ENCODE measurements at places on chromosomes 5 and 9.
A peak's percentile ranks its signal among the peaks of the same experiment; 100 is the strongest.

- peak; percentile 61 for DNase-seq
Observed at GRCh38 chr5:124056991-124057723, 545.2 kb downstream of the CSNK1G3 start.

GRCh38 chr9:87127978-87128614, 180.8 kb upstream of the GAS1 start:
- no peak for DNase-seq

GRCh38 chr5:156685481-156685880, 164.6 kb upstream of the PPP1R2B start:
- DNase-seq = no peak

DNA sequence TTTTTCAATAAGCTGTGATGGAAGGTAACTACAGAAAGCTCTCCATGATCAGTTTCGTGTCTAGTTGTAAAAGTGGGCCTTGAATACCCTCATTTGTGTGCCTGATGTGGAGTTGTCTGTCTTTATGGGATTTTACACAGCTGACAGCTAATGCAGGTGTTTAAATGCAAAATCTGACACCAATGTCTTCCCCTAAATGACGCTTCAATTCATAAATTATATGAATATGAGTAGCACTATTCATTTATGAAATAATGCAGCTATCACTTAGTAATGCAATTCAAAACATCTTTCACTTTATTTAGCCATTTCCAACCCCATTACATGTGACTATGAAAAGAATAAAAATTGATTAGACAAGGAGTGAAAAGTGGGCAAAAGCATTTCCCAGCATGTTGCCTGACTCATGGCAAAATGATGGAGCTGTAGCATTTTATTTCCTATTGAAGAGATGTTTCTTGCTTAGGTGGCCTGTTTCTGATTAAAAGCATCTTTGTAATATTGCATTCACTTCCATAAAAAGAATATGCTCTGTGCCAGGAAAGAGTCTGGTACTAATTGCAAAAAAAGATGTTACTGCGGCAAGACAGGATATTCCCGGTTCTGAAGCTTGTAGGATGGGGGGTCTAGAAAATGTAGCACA, 116.7 kb upstream of the HAPLN1 start:
- DNase-seq = no peak

GRCh38 chr5:91541696-91542095, 158.6 kb upstream of the ARRDC3 start:
- no peak for DNase-seq

- DNase-seq = peak; percentile 68
Observed at GRCh38 chr9:13786131-13786530, 506.6 kb upstream of the MPDZ start.

DNA sequence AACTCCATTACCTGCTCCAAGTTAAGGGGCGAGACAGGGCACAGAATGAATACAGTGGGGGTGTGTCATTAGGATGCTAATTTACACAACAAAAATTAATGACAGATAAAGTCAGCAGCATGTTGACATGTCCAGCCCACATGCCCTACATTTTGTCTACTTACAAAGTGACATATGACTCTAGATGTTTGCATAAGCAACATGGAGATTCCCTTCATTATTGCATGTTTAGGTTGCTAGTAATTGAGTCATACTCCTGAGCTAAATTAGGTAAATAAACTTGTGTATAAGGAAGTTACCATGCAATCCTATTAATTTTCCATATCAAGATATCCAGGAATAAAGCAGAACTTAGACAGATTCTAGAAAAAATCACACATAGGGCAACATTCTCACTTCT, 232.2 kb downstream of the PDE4D start:
- DNase-seq = no peak

- no peak for DNase-seq
Observed at GRCh38 chr5:173035904-173036707, 20.0 kb upstream of the CREBRF start.

- no peak for DNase-seq
Observed at GRCh38 chr9:91181541-91181940, 180.2 kb downstream of the AUH start.

DNA sequence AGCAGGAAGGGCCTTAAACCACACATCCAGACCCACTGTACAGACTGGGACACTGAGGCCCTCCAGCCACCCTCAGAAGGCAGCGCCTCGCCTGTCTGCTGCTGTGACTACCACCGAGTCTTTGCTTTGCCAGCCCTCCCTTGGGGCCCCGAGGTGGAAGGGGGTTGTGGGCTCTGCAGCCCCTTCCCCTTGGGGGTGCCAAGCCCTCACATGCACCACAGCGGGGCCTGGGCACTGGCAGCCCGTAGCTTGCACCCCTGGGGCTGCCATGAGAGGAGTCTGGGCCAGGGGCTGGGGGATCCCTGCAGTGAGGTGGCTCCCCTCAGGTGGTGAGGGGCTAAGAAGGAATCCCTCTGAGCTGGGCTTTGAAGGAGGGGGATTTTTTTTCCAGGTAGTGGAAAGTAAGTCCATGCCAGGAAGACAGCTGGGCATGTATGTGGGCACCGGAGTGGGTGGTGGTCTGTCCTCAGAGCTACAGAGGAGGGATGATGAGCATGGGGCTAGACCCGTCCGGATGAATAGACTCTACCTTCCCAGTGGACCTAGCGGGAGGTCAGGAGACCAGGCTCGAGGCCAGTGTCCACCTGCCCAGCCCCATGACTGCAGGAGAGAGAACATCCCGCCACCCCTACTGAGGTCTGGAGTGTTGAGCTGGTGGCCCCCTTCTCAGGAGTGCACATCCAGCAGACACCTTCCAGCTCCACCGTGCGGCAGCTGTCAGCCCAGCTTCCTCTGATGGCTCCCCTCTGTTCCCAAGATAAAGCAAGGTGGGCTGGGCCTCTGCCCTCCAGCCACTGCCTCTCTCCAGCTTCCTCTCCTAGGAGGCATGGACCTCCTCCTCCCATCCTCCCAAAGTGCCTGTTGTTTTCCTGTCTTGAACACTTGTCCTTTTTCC, 15.9 kb downstream of the FLT4 start:
- DNase-seq = peak; percentile 26

DNA sequence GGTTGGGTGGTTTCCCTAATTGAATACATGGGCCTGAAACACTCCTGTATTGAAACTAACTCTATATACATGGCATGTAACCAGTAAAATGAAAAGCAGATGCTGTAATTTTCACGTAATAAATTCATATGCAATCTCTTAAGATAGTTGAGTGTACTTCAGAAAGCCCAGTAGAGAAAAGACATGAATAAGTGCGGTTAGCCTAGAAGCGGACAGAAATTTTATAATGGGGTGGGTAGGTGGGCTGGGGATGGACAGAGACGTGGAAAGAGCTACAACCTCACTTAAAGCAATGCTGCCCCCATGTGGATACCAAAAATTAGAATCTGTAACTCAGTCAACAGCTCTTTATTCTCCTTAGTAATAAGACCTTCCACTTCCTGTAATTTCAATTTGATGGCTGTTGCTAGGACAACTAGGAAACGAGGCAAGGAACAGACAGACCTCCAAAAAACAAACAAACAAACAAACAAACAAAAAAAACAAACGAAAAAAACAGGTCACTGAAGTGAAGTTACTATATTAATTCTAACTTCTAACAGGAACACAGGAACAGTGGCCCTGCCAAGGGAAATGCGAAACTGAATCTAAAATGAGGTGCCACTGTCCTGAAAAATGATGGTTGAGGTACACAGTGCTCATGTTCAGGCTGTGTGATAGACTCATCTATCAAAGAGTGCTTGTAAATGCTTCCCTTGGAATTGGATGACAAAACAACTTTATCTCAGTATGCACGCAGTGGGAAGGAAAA, 103.4 kb upstream of the GNA14 start:
- no peak for DNase-seq

- DNase-seq = no peak
Observed at GRCh38 chr5:131281133-131281867, 17.4 kb downstream of the CDC42SE2 start.

- no peak for DNase-seq
Observed at GRCh38 chr5:168529374-168530234, 499 bp downstream of the FBLL1 start.

DNA sequence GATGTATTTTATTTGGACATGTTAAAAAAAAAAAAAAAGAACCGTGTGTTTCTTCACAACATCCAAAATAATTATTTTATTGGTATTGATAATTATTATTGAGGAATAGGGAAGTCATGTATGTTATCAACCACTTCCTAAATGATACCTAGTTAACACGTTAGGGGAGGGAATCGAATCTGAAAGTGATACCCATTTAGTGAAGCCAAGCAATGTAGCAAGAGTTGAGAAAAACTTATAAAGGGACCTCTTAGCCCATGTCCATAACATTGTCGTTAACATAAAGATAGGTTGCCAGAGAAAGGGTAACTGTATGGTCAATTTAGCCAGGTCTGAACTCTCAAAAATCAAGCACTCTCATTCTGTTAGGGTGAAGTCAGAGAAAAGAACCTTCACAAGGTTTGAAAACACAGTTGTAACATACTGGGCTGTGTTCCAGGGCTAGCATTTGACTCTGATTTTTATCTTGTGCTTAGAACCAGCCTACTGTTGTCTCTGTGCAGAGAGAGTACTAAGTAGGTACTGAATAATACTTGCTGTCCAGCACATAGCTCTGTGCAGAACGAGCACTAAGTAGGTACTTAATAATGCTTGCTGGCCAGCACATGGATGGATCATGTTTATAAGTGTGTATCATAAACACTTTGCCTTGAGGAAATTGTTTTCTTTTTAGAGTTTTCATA, 60.4 kb downstream of the GHR start:
- no peak for DNase-seq

- no peak for DNase-seq
Observed at GRCh38 chr5:79961716-79962574, 29.1 kb downstream of the MTX3 start.

GRCh38 chr5:39175273-39175955, 43.9 kb downstream of the FYB1 start:
- DNase-seq = no peak

DNA sequence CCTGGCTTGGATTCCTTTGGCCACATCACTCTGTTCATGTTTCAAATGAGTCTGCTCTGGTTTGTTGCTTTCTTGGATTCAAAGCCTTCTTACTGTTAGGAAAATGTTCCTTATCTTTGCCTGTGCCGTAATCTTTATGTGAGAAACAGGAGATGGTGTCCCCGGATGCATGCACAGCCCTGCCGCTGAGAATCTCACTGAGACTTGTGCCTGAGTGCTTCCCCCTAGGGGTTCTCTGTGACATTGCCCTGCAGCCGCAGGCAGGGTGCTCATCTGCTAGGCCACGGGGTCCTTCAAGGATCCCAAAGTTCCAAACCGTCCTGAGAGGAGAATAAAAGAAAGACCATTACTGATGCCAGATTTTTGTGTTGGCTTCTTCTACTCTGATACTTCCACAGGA, 81.4 kb upstream of the ANKRD55 start:
- DNase-seq = no peak

GRCh38 chr5:116476897-116477537, 97.6 kb downstream of the SEMA6A start:
- no peak for DNase-seq

GRCh38 chr5:139012176-139012575, 137.0 kb upstream of the LRRTM2 start:
- DNase-seq = no peak

GRCh38 chr5:180673371-180674089, 24.1 kb upstream of the FLT4 start:
- DNase-seq = no peak

GRCh38 chr5:1448511-1449011, 3.3 kb upstream of the SLC6A3 start:
- no peak for DNase-seq

DNA sequence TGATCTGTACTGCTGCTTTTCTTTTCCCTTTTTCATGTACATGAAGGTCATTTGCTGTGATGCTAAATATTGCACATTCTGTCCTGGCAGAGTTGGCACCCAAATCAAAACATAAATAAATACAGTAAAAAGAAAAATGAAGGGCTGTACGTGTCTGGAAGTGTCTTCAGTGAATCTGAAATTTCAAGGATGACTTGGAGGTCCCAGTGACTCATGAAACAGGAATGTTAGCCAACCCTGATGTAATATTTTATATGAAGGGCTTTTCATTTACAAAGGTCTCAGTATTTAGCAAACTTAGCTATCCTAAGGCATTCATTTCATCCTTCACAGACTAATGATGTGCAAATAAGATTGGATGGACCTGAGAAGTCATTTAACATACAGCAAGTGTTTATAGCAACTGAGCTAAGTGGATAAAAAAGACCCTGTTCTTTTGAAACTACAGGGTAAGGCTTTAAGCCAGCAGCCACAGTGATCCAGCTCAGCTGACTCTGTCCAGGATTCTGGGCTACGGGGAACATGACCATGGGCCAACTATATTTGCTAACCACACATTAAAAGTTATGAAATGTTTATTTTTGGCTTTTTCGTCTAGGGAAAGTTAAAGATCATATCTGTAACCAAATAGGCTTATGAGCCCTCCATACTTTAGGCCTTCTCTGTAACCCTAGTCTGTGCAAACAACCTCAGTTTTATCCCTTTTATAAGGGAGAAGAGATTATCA, 104.0 kb upstream of the DMRTA1 start:
- no peak for DNase-seq

DNA sequence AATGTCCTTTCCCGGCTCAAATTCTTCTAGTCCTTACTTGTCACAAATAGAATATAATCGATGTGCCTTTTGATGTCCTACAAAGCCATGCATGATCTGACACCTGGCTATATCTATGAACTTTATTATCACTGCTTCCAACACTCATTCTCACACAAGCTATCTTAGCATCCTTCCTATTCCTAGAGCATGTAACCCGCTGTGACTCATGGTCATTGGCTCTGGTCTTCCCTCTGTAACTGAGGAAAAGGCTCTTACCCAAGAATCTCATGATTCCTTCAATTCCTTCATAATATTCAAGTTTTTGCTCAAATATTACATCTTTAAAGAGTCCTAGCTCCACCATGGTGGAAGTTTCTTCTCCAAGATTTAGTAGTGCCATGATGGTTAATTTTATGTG, 480.0 kb upstream of the PAPPA start:
- DNase-seq = no peak

- DNase-seq = no peak
Observed at GRCh38 chr5:65895891-65896290, 30.5 kb upstream of the ERBIN start.

- DNase-seq = no peak
Observed at GRCh38 chr5:164861610-164862009, 1356.2 kb downstream of the MAT2B start.

DNA sequence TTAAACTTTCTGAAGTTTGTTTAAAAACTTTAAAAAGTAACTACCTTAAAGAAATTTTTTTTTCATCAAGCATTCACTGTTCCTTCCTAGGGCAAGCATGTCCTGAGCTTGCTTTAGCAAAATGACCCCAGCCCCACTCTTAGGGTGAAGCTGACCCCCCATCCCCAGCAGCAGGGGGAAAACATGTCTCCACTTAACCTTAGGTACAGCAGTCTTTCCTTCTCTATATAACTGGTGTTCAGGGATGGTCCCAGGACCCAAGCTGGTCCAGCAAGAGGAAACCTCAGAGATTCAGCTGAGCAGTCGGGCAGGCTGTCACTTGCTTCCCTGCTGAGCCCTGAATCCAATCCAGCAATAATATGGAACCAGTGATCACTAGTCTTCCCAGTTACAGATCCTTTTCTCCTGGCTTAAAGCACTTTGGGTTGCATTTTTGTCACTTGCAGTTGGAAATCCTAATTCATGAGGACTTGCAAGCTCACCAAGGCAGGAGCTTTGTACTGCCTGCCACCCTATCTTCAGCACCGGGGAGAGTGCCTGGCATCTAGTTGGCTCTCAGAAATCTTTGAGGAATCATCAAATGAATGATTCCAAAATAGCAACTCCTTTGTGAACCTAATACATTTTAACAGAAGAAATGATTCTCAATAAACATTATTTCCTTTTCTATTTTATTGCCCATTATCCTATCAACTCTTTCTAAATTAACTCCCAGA, 91.2 kb downstream of the FSTL4 start:
- no peak for DNase-seq

Measured in aorta (tissue), 5 donors.